ENCODE measurements at places on chromosomes 6 and 20.

- DNase-seq = no peak
Measured at GRCh38 chr6:157604816-157605215, 218.2 kb upstream of the SNX9 start.

DNA sequence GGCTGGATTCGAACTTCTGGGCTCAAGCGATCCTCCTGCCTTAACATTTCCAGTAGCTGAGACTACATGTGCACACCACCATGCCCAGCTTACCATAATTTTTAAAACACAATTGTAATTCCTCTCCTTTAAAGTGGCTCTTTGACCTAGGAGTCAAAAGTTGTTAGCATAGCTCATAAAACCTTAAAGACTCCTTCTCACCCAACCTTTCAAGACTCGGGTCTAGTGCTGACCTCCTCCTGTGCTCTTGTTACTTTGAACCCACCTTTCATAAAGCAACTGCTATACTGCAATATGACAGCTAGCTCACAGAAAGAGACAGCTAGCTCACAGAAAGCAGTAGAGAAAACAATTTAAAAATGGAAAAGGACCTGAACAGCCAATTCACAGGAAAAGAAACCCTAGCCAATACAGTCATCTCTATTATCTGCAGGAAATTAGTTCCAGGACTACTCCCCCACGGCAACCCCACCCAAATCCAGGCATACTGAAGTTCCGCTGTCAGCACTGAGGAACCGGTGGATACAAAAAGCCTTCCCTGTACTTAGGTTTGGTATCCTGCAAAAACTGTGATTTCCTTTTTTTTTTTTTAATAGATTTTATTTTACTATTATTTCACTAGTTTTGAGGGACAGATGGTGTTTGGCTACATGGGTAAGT, 20.3 kb downstream of the SSR1 start:
- no peak for DNase-seq

DNA sequence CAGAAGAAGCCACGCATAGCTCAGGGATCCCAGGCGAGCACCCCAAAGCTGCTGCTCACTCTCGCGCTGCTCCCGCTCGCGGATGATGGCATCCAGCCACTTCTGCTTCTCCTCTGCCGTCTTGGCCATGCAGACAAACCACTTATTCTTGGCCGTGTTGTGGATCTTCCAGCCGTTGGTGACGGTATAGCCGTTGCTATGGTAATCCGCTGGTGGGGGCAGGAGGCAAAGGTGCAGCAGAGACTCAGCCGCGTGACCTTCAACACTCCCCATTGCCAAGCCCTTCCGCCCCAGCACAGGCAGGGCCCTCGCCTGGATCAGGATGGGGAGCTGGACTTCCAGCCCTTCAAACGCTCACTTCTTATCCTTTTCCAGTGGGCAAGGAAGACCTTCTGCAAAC, 136.9 kb downstream of the PREX1 start:
- peak; percentile 94 for DNase-seq

DNA sequence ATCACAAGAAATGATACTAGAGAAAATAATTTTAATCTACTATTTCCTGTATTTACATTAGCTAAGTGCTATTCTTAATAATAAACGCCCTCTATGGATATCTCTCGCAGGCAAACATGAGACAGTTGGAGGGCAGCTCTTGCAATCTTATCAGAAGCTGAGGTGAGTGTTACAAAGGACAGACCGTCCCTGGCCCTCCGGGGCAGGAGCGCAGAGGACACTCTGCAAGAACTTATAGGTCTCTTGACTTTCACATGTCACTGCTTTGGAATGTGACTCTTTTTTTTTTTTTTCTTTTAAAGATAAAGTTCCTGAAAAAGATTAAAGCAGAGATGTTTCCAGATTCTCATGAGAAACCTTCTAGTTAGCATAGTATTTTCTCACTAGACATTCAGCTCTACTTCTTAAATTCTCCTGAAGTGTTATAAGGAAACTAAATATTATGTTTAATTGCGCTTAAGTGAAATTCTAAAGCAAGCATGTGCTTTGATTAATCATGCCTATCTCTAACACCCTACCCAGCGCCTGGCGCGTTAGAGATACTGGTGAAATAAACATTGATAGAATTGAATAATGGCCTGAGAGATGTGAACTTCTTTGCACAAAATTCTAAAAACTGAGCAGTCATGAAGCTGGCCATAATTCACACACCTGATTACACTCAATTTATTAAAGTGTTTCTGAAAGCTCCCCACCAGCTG, 57.4 kb downstream of the SYTL3 start:
- no peak for DNase-seq

- no peak for DNase-seq
Measured at GRCh38 chr6:6711031-6711785, 122.7 kb downstream of the LY86 start.

All from MV-4-11 (cell line).